Hypothalamus (tissue), 51 donors: ENCODE measurements at places on chromosomes 11 and 22.

DNA sequence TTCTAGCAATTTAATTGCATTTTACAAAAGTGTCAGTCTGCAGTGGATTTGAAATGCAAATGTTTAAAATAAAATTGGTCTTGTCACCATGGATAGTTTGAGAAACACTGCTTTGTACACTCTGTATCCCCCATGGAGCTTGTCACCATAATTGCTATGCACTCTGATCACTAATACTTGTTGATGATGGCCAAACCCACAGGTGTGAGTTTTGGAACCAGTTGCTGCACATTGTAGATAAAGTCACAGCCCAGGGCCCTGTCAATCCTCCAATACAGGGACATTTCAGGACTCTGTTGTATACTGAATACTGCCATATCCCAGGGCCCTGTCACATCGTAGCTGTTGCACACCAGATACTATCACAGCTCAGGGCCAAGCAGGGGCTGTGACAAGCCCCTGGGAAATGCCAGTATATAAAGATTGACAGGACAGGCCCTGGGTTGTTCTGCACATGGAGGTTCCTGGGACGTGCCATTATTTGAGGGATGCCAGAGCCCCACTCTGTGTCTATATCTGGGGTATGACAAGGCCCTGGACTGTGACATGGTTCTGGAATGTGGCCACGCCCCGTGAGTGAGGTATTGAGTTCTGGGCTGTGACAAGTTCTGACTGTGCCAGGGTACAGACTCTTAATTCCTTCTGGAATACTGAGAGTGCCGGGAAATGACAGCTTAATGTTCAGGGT is 27.9 kb upstream of the SMPD1 start:
- DNase-seq: no peak

GRCh38 chr11:118536726-118537125 is 5.7 kb downstream of the TMEM25 start:
- DNase-seq: no peak

- DNase-seq: no peak
These were observed 77.2 kb downstream of the MORC2 start for GRCh38 chr22:30891443-30891755.

- no peak for DNase-seq
These were observed 120.4 kb upstream of the TTC12 start for GRCh38 chr11:113193946-113194345.

DNA sequence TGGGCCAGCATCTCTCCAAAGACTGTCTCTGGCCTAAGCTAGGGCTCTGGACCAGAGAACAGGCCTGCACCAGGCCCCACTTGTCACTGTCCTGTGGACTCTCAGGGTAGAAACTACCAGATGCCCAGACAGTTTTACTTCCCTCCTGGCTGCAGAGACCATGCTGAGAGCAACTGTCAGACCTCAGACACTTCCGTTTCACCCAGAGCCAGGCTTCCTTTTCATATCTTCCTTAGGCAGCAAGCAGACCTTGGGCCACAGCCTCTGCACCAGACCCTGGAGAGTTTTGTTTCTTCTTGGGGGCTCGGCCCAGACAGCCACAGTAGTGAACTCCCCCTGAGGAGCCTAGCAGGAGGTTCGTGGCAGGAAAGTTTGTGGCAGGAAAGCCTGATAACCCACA is 12.1 kb upstream of the FCHSD2 start:
- no peak for DNase-seq

- no peak for DNase-seq
These were observed 81.4 kb downstream of the TIMP3 start for GRCh38 chr22:32882774-32883530.

DNA sequence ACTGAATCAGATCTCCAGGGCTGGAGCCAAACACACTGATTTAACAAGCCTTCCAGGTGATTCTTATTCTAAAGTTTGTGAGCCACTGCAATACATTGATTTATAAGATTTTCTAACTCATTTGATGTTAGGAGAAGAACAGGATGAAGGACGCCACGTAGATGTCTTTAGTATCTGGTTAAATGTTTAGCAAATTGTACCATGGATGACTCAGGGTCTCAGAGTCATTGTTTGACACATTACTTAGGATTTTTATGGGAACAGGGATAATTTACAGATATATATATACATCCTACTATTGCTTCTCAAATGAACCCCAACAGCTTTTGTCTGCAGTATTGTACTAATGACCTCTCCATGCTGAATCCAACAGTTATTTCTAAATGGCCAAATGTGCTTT is 143.1 kb upstream of the DDI1 start:
- DNase-seq: no peak
